ENCODE measurements at places on chromosomes 1 and 21. TPM values are rescaled to one million over a fixed set of nuclear protein-coding genes. Genes with fewer than 3 reads are reported as not detected.

GRCh38 chr1:45446950-45447672, 43.9 kb downstream of the TESK2 start:
- H3K4me1 ChIP-seq: no peaks in the 10 kb centered on the region
- H3K4me3 ChIP-seq: no peak overlapping the region
- no peaks in the 10 kb centered on the region for H3K27me3 ChIP-seq
- H3K27ac ChIP-seq: no peak overlapping the region
- H3K36me3 ChIP-seq: no peaks in the 10 kb centered on the region

DNA sequence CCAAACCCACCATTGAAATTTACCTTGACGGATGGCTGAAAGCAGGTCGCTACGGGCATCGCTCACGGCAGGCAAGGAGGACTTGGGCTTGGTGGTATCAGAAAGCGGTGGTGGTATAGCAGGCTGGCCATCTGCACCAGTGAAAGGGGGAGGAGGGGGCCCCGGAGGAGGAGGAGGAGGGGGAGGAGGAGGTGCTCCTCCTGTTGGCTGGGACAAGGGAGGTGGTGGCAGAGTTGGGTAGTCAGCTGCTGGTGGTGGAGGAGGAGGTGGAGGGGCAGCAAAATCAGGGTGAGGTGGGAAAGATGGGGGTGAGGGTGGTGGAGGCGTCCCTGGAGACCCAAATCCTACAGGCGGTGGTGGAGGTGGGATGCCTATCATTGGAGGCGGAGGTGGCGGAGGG, 17.2 kb downstream of the GPR3 start:
- H3K4me3 ChIP-seq: no peak overlapping the region
- H3K4me1 ChIP-seq: no peaks in the 10 kb centered on the region
- no peak overlapping the region for H3K27ac ChIP-seq
- peaks cover 18% of the 10 kb centered on the region for H3K36me3 ChIP-seq

- no peak for DNase-seq
- H3K4me3 ChIP-seq: no peak overlapping the region
- no peaks in the 10 kb centered on the region for H3K4me1 ChIP-seq
- no peak overlapping the region for H3K27ac ChIP-seq
Measured at GRCh38 chr21:36477001-36477400, 2.9 kb downstream of the CLDN14 start.

GRCh38 chr21:37460196-37460595, 93.6 kb downstream of the DYRK1A start:
- peaks cover 3% of the 10 kb centered on the region for H3K36me3 ChIP-seq
- H3K4me1 ChIP-seq: peaks cover 84% of the 10 kb centered on the region
- DNase-seq: no peak
- H3K27ac ChIP-seq: no peak overlapping the region
- H3K4me3 ChIP-seq: no peak overlapping the region

DNA sequence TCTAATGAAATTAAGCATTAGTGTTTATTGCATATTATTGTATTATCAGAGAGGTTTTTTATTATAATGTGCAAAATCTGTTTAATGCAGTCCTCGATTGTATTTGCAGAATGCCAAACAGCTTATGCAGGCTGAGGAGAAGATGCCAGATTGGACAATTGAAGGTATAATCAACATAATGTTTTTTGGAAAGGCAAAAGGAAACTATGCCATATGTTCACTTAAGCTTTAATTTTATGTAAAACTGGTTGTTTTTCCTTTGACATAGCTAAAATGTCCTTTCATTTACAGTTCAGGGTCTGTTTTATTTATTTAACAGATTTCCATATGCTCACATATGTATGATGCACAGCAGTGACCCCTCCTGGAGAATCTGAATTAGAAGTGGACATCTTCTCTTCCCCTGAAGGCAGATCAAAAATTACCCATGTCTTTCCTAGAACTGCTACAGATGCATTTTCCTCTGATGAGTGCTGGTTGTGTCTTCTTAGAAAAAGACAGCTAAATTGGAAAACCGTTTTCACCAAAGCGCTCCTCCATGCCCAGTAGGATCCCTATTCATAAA, 143.5 kb upstream of the USH2A start:
- no peaks in the 10 kb centered on the region for H3K36me3 ChIP-seq
- H3K4me3 ChIP-seq: no peak overlapping the region
- DNase-seq: no peak
- no peaks in the 10 kb centered on the region for H3K4me1 ChIP-seq
- H3K27me3 ChIP-seq: no peaks in the 10 kb centered on the region
- H3K27ac ChIP-seq: no peak overlapping the region

DNA sequence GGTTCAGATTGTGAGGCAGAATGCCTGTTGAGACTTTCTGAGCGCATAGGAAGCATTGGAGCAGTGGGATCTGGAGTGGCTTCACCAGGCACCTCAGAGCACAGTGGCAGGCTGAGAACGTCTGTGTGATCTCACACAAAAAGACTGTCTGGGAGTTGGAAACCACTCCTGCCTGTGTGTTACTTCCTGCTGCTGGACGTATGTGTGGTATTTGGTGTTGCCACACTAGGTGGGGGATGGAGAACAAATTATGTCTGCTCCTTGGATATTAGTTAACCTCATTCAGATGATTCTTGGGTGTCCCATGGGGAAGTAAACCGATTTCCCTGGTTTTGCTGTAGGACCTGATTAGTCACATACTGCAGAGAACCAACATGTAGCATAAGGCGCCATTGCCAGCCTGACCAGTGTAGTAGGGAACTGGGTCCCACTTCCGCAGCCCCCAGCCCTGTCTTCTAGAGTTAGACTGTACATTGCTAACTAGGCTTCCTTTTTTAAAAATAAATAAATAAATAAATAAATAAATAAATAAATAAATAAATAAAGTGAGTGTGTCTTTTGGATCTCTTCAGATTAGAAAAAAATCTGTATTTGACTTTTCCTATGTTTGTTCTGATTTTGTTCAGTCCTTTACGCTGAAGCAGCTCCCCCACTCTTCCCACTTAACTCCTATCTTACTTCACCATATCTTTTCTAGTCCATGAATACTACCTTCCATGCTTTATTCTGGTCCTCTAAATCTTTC, 26.9 kb downstream of the UCK2 start:
- no peaks in the 10 kb centered on the region for H3K27me3 ChIP-seq
- H3K36me3 ChIP-seq: peaks cover 6% of the 10 kb centered on the region
- no peak overlapping the region for H3K4me3 ChIP-seq
- H3K27ac ChIP-seq: no peak overlapping the region
- H3K4me1 ChIP-seq: peaks cover 13% of the 10 kb centered on the region
- no peak for DNase-seq

DNA sequence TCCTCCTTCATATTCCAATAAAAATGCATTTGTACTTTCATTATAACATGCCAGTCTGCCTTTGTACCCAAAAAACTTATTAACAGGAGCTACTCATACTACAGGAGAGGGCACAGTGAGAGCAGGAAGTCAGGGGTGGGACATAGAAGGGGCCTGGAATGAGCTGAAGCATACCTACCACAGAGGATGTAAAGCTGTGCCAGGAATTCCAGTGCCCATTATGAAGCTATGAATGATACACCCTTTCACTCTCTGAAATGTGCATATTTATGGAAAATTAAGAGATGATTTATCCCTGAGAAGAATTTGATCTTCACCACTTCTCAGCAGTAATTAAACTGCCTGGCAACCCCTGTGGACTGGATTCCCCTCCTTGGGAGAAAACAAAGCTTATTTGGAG, 65.8 kb downstream of the ATP5PO start:
- H3K4me1 ChIP-seq: no peaks in the 10 kb centered on the region
- no peak overlapping the region for H3K4me3 ChIP-seq
- H3K27me3 ChIP-seq: no peaks in the 10 kb centered on the region

- H3K27me3 ChIP-seq: no peaks in the 10 kb centered on the region
Measured at GRCh38 chr1:11731691-11732283, 4.1 kb upstream of the AGTRAP start.

DNA sequence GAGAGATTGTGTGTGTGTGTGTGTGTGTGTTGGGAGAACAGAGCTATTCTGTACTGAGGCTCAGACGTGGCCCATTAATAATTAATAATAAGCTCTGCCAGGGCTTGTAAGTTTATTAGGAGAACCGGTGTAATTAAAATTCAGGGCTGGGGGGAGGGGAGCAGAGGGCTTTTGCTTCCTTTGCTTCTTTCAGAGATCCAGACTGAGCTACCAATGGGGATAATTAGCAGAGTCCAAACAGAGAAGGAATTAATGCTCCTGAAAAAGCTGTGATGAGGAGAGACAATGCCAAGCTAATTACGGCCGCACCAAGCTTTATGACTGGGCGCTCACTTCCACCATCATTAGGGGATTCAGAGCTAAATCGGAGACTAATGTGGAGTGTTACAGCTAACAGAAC, 4.5 kb downstream of the SYT6 start:
- H3K27ac ChIP-seq: no peak overlapping the region
- no peaks in the 10 kb centered on the region for H3K36me3 ChIP-seq

CD101 gene
- total RNA-seq: 1.1 TPM

ZNF648 gene
- total RNA-seq: not detected

KTI12 gene
- total RNA-seq: 7.3 TPM

STRIP1 gene
- total RNA-seq: 20.7 TPM

F5 gene
- total RNA-seq: 59.1 TPM

ABCG1 gene
- total RNA-seq: 27.8 TPM

SLC45A3 gene
- 0.15 TPM for total RNA-seq

GNAT2 gene
- 0.22 TPM for total RNA-seq
